CD4-positive, alpha-beta T cell treated with Interleukin-15 for 4 hours (primary cell): ENCODE measurements at places on chromosomes 3 and 15.

DNA sequence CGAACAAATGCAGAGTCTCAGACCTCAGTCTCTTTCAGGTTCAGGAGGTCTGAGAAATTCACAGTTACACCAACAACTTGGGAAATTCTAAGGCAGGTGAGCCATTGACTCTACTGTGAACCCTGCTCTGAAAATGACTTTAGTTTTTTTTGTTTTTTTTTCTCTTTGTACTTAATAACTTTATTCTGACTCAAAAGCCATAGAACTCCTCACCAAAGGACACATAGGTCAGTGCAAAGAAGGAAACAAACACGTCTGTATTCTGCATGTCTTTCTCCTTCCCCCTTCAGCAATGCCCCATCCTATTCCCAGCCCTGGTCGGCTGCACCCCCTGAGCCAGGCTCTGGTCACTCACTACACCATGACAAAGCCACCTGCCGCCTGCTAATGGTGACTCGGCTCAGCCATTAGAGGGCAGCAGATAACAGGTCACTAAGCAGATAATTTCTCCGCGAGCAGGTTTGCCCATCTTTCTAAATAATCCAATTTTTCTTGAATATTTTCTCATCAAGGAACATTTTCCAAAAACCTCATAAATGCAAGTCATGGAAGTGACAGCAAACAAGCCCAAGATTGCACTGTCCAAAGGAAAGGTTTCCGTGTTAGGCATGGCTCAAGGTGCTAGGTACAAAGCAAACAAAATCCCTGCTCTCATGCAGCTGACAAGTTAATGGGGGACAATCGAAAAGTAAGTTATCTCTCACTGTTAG, 37.7 kb downstream of the TM4SF4 start:
- peak; percentile 25 for DNase-seq

DNA sequence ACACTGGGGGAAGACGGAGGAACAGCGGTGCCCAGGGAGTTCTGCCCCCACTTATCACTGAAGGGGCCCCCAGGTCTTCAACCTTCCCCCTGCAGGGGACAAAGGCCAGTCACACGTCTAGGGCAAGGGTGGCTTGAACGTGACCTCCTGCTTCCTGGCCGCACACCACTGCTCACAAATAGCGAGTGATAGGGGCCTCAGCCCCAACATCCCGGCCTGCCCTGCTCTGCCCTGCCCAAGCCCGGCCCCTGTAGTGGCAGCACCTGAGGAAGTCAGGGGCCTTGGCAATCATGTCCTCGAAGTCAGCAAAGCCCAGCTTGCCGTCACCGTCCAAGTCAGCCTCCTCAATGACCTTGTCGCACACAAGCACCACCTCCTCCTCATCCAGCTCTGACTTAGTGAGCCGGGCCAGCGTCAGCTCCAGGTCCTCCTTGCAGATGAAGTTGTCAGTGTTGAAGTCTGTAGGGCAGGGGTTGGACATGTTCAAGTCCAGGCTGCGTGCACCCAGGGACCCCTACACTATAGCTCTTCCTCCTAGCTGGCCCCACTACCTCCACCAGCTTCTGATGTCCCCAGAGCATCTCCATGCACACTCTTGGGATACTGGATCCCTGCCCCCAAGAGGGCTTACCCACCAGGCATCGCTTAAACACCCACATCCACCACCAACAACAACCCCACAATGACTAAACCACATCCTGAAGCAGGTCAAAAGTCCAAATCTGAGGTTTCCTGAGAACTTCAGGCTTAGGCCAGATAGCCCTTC, 13.3 kb downstream of the SH2D7 start:
- no peak for DNase-seq

GRCh38 chr3:126537730-126538281, 13.9 kb downstream of the CHST13 start:
- no peak for DNase-seq

GRCh38 chr3:128236657-128237056, 83.4 kb downstream of the EEFSEC start:
- DNase-seq, result no peak

DNA sequence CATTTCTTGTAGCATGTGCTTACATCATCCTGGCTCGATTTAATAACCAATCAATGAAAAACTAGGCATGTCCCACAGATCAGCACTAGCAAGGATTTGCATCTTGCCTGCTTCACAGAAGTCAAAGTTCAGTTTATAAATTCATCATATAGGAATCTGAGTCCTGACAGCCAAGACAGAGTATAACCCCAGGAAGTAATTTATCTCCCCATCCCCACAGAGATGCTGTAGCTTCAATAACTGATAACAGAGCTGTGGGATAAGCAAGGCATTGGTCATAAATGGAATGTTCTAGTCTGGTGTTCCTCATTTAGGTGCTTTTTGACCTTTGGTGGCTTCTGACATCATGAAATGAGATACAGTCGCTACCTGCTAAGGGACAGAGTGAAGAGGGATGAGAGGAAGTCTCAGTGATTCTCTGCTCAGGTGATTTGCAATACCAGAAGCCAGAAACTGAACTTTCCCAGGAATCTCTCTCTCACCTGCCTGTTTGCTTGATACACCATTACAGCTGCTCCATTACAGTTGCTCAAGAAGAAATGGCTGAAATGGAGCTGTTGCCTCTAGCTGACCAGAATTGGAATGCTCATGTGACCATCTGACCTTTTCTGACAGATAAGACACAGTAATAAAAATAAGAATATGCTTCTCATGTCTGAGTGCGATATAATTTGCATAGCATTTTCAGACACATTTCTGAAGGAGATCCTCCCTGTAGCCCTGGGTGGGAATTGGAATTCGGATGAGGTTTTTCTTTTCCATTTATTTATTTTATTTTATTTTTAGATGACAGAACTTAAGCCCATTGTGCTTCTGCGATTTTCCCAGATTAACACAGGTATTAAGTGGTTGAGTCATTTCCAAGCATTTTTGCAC, 217.1 kb upstream of the KCNMB2 start:
- DNase-seq, result no peak

- DNase-seq, result no peak
Measured at GRCh38 chr3:53776494-53777101, 69.6 kb downstream of the CHDH start.
